G401 (cell line): ENCODE measurements at places on chromosomes 11 and 22.

- no peak for DNase-seq
Measured at GRCh38 chr11:118744046-118744445, 46.9 kb downstream of the DDX6 start.

DNA sequence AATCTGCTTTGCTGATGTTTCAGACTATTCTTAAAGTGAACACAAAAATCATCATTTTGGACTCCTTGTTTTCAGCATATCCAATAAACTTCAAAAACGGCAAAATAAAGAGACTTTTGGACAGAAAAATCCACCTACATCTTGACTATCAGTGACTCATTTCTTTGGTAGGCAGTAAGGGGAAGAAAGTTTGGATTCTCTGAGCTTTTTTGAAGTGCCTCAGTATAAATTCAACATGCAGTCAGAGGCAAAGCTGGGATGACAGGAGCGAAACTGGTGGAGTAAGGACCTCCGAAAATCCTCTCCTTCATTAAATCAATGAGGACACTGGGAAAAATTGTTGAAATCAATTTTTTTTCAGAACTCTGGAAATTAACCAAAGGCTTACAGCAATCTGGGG, 29.7 kb downstream of the EFCAB6 start:
- no peak for DNase-seq

- DNase-seq = no peak
Measured at GRCh38 chr11:8288824-8289491, 25.3 kb upstream of the LMO1 start.

- no peak for DNase-seq
Measured at GRCh38 chr11:69205743-69206612, 50.2 kb downstream of the SMIM38 start.

- DNase-seq = no peak
Measured at GRCh38 chr22:28013611-28014010, 94.6 kb upstream of the PITPNB start.

DNA sequence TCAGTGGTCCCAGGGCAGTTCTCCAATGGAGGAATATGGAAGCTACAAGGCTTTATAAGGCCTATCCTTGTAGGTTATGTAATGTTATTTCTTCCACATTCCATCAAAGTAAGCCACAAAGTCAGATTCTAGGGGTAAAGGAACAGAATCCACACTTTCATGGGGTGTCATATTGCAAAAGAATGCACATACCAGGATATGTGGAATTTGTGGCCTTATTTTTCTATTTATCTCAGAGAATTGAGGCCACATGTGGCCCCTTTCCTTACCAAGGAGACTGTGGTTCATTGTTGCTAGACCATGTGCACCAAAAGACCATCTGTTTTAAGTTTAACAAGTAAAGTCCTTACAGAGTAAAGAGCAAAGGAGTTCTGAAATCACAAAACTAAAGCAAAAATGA, 12.9 kb downstream of the LRRC4C start:
- no peak for DNase-seq

GRCh38 chr22:17712441-17712840, 61.8 kb downstream of the BID start:
- DNase-seq = no peak

DNA sequence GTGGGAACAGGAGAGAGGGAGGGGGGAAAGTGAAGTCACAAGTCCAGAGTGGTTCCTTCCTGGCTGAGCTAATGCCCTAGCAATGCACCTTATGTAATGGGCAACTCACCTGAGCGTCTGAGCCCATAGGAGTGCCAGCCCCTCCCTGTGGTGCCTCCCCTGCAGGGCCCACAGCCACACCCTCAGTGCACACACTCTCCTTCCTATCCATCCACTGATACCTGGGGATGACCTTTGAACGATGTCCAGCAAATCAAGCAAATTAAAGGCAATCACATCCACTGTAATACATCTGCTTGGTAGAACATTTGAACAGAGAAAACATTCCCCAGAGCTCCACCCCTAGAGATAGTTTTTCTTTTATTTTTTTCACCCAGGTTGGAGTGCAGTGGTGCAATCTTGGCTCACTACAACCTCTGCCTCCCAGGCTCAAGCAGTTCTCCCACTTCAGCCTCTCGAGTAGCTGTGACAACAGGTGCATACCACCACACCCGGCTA, 19.6 kb upstream of the MICAL2 start:
- DNase-seq = no peak

GRCh38 chr11:74388678-74389327, 9.4 kb downstream of the PGM2L1 start:
- DNase-seq = peak; percentile 74

DNA sequence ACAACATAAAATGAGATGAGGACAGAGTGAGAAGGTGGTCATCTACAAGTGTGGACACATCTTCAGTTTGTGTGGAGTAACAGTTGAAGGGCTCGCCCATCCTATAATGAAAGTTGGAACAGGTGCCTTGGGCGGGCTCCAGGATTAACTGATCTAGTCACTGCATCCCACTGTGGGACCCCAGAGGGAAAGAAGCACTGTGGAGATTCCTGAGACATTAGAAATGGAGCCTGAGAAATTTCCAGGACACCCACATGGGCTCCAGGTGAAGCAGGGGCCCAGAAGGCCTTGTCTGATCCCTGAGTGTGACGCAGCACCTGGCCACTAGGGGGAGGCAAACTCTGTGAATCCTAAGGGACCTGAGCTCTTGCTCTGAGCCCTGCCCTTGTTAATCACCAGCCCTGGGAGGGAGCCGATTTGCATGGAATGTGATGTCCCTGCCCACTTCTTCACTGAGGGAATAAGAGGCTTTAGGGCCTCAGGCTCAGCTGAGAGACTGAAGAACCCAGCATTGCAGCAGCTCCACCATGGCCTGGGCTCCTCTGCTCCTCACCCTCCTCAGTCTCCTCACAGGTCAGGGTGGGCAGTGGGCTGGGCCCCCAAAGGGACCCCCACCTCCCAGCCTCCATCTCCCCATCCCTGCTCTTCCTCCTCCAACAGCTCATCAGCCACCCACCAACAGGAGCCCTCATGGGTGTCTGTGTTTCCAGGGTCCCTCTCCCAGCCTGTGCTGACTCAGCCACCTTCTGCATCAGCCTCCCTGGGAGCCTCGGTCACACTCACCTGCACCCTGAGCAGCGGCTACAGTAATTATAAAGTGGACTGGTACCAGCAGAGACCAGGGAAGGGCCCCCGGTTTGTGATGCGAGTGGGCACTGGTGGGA, 98.4 kb downstream of the VPREB1 start:
- DNase-seq = peak; percentile 37

GRCh38 chr11:6099577-6099976, 7.9 kb upstream of the OR56B4 start:
- DNase-seq = no peak

- DNase-seq = no peak
Measured at GRCh38 chr11:110434952-110435779, 5.4 kb downstream of the FDX1 start.

DNA sequence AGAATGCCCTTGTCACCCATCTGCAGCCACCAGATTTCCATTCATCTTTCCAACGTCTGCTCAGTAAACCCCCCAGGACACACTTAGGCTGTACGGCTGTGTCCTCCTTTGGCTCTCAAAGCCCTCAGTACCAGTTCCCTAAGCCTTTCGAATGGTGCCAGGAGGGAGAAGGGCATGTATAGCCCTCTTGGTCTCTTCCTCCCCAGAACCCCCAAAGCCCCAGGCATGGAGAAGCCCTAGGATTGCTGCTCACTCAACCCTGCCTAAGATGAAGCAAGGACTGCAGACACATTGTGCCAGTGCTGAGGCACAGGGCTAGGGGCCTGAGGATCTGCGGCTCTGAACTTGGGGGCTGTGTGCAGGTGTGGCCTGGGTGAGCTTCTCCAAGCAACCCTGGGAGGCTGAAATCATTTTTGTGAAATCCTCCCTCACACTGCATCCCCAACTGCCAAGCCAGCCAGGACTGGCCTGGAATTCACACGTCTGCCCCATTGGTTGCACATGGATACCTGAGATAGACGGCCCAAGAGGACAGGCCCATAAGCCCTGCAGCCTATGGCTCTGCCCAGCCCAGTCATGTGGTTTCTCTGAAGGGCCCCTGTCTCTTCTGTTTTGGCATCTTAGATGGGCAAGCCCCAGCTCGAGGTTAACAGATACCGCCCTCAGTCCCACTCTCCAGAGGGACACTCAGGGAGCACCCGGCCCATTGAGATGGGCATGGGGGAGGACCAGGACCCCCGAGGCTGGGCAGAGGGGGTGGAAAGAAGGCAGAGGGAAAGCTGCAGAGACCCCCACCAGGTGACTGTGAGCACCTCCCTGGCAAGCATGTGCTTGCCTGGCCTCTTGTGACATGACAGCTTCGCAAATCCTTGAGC, 34.0 kb downstream of the KCNQ1OT1 start:
- DNase-seq = no peak

- DNase-seq = no peak
Measured at GRCh38 chr22:40472579-40472978, 102.2 kb downstream of the SGSM3 start.

- no peak for DNase-seq
Measured at GRCh38 chr11:123381817-123382554, 48.1 kb upstream of the GRAMD1B start.

DNA sequence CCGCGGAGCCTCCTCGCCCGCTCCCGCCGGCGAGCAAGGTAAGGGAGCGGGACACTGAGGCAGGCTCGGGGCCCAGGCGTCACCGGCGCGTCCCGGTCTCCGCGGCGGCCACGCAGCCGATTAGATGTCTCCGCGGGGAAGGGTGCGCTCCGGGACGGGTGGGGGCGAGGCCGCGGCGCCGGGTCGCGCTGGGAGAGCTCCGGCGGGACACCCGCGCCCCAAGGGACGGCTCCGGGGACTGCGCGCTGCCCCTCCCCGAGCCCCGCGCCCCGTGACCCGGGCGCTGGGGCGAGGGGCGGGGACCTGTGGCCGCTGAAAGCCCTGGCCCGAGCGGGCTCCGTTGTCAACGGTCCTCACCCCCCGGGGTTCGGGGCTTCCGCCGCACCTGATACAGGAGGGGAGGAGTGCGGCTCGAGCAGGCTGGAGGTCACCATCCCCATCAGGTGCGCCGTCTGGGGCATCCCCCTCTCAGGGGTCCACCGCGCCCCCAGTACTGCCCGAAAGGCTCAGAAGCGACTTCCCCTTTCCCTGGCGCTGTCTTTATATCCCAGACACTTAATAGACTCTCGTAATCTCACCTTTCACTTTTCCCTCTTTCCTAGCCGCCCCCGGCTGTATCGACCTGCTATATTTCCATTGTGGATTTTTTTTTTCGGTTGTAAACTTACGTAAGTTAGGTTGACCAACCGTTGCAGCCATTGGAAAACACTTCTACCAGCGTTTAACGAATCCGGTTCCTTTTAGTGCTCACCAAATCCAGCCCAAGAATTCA, 573 bp downstream of the PPFIA1 start:
- DNase-seq = peak; percentile 32

DNA sequence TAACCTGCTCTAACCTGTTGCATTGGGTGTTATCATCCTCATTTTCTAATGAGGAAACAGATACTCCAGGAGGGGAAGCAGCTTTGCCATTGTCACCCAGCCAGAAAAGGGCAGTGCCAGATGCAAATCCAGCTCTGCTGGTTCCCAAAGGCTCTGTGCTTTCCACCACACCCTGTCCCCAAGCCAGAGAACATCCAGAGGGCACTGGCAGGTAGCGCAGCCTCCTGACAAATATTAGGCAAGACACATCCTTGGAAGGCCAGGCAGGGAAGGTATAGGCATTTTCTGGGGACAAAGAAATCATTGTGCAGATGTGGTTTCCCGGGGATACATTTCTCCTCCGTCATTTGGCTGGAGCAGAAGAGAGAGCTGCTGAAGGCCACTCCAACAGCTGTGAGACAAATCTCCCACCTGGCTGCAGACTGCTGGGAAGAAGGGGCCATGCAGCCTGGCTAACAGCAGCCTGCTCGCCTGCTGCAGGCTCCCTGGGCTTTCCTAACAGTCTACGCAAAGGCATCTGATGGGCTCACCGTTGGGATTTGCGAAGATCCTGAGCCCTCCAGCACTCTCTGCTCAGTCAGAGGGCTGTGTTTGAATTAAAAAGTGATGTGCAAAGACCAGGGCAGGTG, 93.9 kb upstream of the PITPNB start:
- DNase-seq = no peak

- DNase-seq = no peak
Measured at GRCh38 chr11:60710482-60710881, 11.1 kb downstream of the MS4A8 start.

DNA sequence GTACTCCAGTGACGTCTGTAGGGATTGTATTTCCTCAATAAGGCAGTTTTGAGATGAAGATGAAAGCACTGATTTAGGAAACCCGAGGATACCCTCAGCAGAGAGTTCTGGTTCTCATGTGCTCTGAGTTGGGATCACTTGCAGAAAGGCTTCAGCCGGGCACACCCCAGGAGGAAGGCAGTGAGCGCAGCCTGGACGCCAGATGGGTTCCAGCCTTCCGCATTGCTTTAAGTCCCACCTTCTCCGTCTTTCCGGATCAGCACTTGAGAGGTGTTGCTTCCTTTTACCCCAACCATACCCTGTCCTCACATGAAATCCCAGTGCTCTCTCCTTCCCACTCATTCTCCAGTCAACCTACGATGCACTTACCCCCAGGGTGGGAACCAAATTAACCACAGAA, 239.5 kb upstream of the CADM1 start:
- no peak for DNase-seq
